ENCODE measurements at places on chromosomes 11 and 22.

DNA sequence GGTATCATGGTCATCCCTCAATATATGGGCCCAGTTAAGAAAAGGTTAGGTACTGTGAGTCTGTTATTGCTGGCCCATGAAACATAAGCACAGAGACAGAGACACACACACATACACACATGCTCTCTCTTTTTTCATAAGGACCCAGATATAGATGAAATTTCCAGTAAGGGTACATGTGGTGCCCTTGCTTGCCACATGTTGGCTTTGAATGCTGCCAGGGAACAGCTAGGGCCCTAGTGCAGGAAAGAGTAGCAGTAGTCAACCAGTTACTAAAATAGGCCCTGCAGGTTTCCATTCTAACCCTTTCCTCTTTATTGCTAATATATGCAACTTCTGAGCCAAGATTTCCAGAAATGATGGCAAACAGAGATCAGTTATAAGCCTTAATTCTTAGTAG is 9.1 kb downstream of the SNX19 start:
- no peak for DNase-seq

DNA sequence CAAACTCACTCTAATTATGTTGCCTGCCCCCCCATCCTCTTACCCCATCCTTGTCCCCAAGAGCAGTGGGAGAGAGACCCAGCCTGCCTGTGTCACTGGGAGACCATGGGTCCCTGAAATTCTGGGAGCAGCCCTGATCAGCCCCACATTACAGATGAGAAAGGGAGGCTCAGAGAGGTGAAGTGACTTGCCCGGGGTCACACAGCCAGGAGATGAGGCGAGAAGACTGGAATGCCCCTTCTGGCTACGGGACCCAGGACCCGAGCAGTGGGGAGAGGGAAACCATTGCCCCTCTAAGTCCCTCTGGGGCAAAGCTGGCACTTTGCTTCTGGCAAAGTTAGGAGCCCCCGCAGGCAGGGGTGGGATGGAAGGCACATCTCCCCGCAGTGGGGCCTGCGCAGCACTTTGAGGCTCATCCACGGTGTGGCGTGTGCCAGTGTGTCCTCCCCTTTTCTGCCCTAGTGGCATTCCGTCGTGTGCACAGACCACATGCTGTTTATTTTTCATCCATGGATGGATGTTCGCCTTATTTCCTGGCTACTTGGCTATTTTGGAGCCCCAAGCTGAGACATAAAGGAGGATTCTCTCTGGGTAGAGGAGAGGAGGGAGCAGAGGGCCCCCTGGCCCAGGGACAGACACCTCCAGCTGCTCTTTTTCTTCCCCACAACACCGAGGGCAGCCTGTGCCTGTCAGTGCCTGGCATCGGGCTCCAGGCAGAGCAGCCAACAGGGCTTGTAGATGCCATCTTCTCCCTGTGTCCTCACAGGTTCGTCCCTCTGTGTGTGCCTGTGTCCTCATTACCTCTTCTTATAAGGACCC is 3.7 kb upstream of the FGF3 start:
- no peak for DNase-seq

DNA sequence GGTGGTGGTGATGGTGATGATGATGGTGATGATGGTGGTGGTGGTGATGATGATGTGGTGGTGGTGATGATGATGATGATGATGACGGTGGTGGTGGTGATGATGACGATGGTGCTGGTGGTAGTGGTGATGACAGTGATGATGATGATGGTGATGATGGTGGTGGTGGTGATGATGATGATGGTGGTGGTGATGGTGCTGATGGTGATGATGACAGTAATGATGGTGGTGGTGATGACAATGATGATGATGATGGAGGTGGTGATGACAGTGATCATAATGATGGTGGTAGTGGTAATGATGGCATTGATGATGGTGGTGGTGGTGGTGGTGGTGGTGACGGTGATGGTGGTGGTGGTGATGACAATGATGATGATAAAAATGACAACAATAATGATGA is 52.1 kb upstream of the ANO1 start:
- no peak for DNase-seq

DNA sequence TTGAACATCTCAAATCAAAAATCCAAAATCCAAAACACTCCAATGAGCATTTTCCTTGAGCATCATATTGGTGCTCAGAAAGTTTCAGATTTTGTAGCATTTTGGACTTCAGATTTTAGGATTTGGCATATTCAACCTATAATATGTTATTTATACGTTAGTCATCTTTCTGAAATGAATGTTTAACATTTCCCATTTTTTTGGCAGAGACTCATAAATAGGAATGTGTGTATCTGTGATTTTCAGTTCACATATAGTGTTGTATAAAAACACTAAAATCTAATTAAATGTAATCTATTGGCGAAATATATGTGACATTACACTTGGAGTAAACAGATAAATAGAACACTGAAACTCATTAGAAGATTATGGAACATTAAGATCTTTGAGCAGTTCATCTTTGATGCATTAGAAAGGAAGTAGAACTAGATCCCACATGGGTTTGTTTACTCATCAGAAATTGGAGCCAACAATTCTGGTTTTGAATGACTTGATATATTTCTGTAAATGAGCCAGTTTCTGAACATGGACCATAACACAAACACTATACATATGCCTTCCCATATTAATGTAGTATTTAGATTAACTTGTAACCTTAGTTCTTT is 153.1 kb downstream of the UVRAG start:
- no peak for DNase-seq

DNA sequence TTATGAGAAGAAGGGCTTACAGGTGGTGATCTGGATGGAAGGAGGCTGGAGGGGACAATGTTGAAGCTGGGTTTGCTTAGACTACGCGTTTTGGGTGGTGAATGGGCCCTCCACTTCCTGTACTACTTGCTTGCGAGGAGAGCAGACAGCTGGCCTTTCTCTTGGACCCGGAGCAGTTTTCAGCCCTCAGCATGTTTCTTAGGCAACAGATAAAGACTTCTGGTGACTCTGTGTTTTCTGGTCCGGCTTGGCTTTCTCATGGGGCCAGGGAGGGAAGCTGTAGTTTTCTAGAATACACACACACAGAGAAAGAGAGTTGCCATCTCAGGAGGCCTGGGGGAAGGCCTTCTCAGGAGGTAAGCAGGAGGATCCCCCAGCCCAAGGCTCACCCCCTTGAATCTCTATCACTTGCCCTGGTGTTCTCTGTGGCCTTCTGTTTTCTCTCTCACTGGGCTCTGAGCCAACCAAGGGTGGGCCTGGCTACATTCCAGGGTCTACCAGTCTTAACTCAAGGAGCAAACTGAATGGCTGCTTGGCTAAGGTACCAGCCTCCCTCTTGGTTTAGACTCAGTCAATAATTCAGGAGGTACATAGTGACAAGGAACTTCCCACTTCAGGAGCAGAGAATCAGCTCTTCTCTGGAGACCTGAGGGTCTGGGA is 2.4 kb downstream of the CCS start:
- no peak for DNase-seq

- DNase-seq, result no peak
Observed at GRCh38 chr11:9187616-9188015, 77.5 kb downstream of the DENND5A start.

DNA sequence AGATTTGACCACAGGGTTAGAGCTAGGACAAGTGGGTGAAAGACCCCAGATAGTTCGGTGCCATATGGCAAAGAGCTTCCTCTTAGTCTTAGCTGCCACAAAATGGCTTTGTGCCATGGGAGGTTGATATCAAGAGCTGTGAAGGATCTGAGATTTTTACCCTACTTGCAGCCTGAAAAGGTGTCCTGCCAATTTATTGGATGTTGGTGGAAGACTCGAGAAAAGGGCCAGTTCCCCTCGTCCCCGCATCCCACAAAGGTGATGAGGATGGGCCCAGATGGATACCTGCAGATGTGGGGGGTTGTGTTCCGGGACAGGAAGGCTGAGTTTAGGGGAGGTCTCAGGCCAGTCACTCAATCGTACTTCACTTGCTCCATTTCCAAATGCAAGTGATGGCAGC is 27.2 kb downstream of the YDJC start:
- no peak for DNase-seq

- no peak for DNase-seq
Observed at GRCh38 chr11:114448749-114449482, 9.6 kb downstream of the REXO2 start.

DNA sequence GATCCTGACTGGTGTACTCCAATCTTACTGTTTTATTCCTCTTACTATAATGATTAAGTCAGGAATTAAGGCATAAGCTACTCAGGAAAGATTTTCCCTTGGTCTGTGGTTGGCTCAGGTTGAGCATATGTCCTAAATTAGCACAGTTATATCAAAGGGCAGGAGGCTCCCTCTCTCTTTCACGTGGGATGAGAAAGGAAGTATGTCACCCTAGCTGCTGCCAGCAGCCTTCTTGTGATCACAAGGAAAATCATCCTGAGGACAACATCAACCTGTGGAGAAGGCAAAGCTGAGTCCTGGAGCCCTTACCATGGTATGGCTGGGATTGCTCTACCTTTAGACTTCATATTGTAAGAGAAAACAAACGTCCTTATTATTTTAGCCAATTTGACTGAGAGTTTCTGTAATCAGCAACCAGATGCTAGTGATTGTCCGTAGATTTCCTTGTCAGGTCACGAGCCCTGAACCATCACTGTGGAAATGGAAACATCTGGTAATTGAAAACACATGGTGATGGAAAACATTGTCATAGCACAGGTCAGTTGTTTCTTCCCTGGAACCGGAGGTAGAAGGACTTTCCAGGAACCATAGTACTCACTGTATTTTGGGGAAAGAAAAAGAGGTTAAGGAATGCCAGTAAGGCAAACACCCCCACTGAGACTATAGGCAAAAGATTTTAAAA is 40.6 kb upstream of the DEUP1 start:
- DNase-seq, result no peak

GRCh38 chr11:15493066-15493465 is 378.3 kb downstream of the INSC start:
- no peak for DNase-seq

- no peak for DNase-seq
Observed at GRCh38 chr11:17153757-17154156, 54.0 kb downstream of the PIK3C2A start.

DNA sequence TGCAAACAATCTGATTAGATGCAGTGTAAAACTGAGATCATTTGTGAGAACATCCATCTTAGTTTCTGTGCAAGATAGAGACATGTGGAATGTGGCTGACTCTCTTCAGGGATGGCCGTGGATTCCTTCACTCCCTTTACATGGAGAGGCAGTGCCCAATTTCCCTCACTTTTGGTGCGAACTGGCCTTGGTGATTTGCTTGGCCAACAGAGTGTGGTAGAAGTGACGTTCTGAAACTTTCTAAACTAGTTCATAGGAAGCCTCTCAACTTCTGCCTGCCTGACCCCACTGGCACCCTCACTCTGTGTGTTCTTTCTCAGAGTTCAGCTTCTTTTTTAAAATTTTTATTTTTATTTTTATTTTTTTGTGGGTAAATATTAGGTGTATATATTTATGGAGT is 9.9 kb upstream of the SYT13 start:
- no peak for DNase-seq

- no peak for DNase-seq
Observed at GRCh38 chr11:111719379-111719778, 46.8 kb downstream of the PPP2R1B start.

GRCh38 chr11:113267493-113267892 is 46.9 kb upstream of the TTC12 start:
- DNase-seq, result no peak

DNA sequence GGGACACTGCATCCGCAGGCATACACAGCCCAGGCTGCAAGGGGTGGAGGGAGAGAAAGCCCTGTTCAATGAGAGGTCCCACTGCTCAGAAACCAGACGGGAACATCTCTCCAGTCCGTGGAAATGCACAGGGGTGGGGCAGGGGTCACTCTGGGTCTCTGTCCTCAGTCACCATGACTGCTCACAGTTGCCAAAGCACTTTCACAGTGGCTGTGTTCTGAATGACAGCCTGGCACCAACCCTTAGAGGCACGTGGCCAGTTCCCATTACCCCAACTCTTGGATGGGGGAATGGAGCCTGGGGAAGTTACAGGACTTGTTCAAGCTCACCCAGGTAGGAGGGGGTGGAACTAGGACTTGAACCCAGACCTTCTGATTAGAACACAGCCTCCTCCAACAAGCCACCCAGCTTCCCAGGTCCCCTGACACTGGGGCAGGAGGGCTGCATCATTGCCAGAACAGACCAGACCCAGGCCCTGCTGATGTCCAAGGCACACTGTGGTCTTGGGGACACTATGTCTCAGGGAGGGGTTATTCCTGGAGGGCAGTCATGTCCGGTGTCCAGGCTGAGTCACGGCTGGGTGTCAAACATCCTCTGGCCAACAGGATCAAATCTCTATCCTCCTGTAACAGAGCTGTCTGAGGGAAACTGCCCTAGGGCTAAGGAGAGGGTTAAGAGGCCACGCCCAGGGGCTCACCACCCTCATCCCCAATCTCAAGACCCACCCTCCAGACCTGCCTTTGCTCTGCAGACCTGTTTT is 8.2 kb downstream of the ZNF70 start:
- DNase-seq, result no peak

DNA sequence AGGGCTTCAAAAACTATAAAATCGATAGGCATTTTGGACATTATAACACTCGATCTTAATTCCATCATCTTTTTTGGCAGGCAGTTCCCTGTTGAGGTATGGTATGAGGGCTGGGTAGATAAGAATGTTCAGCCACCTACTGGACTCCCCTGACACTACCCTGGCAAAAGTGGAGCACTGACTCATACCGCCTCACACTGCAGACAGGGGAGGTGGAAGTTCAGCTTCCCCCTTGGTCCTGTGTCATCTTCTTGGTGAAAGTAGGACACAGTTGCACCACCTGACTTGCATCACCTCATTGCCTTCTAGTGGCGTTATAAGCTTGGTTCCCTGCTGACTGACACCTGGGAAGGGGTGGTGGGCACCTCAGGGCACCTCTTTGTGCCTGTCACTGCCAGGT is 30.4 kb downstream of the PAAF1 start:
- DNase-seq, result no peak

DNA sequence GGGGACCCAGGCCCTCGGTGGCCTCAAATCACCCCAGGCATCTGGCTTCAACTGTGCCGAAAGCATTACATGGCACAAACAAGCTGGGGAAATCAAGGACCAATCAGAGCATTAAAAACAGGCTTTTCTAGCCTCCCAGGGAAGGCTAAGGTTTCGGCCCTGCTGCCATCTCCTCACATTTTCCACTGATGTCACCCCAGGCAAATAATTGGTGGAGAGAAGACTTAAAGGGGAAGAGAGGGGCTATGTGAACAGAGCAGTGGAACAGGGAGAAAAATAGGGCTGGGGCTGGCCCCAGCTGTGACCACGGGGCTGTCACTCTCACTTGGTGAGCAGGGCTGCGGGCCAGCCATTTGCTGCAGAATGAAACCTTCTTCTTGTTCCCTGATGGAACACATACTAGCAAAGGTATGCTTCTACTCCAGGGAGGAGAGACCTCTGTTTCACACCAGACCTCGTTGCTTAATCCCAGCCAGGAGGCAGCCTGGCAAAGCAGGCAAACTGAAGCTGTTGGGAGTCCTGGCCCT is 581.3 kb downstream of the SOX6 start:
- DNase-seq, result no peak

GRCh38 chr11:117944554-117944953 is 15.4 kb upstream of the TMPRSS13 start:
- DNase-seq, result no peak

Measured in LNCaP clone FGC (cell line).